ENCODE measurements at places on chromosomes 2 and 18. TPM values are rescaled to one million over a fixed set of nuclear protein-coding genes. Genes with fewer than 3 reads are reported as not detected.

The TRIM54 gene
- not detected for total RNA-seq

The NDC80 gene
- 0.34 TPM for total RNA-seq

The PSTPIP2 gene
- total RNA-seq: 9.6 TPM

The POTEE gene
- under 0.01 TPM for total RNA-seq

The HS1BP3 gene
- 40.8 TPM for total RNA-seq

The CXCR4 gene
- not detected for total RNA-seq

The GKN1 gene
- total RNA-seq: not detected

The LBX2 gene
- 1.00 TPM for total RNA-seq

The ATP8B1 gene
- 55.8 TPM for total RNA-seq

The PLGLB1 gene
- 0.34 TPM for total RNA-seq

The STARD6 gene
- total RNA-seq: not detected

The CCDC102B gene
- 1.4 TPM for total RNA-seq

The SERPINB7 gene
- total RNA-seq: 116 TPM

The LIPG gene
- 23.2 TPM for total RNA-seq
